ENCODE measurements at places on chromosomes 2 and 18. TPM values are rescaled to one million over a fixed set of nuclear protein-coding genes. Genes with fewer than 3 reads are reported as not detected.

The COL3A1 gene
- 29.0 TPM for polyA plus RNA-seq

The KIAA2012 gene
- polyA plus RNA-seq: not detected

The FBXO15 gene
- not detected for polyA plus RNA-seq

The DYNC2LI1 gene
- 8.9 TPM for polyA plus RNA-seq

DNA sequence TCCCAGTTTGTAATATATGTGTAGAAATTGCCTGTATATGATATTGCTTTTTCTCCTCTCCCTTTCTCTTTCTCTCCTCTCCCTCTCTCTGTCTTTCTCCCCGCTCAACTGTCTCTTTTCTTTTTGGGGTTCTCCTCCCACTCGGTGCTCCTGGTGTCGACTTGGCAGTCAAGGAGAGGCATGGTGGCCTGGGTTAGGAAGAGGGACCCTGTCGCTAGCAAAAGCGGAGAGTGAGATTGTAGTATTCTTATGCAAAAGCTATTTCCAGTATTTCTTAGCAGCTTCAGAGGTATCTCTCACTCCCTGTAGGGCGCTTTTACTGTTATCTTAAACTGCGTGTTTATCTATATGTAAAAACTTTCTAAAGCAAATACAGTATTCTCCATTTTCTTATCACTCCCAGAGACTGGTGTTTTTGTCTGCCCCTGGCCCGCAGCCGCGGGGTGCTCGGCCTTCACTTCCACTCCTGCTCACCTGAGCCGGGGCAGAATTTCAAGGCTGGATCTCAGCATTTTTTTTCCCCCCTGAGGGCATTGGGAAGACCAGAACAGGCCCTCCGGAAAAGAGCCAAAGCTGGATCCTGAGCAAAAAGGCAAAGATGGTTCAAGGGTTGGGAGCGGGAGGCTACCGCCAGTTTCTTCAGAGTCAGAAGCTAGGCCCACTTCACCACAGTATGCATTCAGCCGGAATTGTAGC, 4.3 kb downstream of the SIX3 start:
- no peak for DNase-seq

GRCh38 chr18:48022021-48022420, 91.6 kb upstream of the SMAD2 start:
- no peak for DNase-seq

DNA sequence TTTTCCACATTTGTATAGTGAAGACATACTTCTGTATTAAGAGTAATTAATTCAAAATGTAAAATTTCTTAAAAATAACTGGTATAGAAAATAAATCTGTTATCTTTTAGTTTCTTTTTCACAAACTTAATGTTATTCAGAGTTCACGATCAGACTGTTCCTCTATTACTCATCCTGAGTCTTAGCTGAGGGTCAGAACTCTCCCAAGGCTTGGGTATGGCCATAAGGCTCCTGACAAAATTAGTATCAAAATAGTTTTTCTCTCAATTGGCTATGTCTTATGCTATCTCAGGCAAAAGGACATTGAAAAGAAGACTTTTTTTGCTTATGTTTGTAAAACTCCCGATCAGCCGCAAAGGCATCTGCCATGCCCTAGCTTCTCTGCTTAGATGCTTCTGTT, 56.1 kb upstream of the NAB1 start:
- no peak for DNase-seq

- DNase-seq: no peak
Observed at GRCh38 chr2:145690183-145690778, 1170.4 kb upstream of the ZEB2 start.

DNA sequence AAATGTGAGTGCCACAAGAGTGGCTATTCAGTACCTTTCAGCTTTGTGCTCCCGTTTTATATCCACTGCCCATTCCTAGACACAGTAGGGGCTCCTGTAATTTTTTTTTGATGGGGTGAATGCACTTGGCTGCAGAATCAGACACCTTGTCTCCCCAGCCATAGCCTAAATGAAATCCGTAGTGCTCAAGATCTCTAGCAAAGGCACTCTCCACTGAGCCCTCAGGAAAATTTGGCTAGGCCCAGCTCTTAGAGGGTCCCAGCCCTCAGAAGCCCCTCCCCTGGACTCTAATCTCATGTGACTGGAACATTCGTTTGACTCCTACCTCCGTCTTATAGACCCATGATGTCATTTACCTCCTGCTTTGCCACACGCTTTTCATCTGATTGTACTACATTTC, 323.9 kb downstream of the SMAD2 start:
- no peak for DNase-seq

GRCh38 chr18:3074087-3074486, 61.1 kb upstream of the LPIN2 start:
- no peak for DNase-seq

DNA sequence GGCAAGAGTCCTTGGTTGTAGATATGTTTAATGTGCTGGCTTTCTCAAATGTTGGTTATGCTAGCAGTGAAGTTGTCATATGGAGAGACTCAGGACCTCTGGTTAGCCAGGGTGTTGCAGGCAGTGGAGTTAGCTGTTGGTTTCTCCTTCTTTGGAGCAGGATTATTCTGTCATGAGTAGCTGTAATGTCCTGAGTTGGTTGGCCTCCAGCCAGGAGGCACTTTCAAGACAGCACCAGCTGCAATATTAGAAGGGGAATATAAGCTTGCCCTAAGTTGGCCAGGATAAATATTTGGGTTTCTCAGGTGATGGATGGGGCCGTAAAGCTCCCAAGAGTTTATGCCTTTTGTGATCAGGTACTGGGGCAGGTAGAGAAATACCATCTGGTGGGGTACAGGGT, 65.5 kb downstream of the MSTN start:
- DNase-seq: no peak

- DNase-seq: no peak
Observed at GRCh38 chr18:44579028-44579702, 101.5 kb upstream of the SETBP1 start.

GRCh38 chr18:32056613-32057358, 34.9 kb upstream of the RNF138 start:
- DNase-seq: no peak

DNA sequence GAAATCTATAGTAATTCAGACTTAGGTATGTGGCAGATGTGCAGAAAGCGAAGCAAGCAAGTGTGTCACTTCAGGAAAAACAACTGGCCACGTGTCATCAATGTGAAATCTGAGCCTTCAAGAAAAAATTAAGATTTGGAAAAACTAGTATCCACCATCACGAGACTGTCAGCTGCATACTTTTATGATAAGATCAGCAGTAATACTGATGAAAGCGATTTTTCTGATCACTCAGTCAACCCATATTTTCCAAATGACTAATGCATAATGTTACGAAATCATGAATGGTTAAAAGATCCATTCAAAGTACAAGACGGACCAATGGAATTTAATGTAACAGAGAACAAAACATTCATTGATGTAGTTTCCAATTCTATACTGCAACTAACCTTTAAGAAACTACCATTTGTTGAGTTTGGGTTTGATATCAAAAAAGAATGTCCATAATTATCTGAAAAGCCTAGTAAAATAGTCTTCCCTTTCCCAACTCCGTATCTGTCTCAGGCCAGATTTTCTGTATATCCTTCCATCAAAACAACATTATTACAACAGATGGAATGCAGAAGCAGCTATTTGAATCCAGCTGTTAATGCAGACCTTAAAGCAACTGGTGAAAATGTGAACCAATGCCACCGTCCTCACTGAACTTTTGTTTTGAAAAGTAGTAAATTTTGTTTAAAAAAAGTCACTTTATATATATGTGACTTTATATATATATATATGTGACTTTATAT, 17.0 kb upstream of the BCL2 start:
- DNase-seq: no peak

DNA sequence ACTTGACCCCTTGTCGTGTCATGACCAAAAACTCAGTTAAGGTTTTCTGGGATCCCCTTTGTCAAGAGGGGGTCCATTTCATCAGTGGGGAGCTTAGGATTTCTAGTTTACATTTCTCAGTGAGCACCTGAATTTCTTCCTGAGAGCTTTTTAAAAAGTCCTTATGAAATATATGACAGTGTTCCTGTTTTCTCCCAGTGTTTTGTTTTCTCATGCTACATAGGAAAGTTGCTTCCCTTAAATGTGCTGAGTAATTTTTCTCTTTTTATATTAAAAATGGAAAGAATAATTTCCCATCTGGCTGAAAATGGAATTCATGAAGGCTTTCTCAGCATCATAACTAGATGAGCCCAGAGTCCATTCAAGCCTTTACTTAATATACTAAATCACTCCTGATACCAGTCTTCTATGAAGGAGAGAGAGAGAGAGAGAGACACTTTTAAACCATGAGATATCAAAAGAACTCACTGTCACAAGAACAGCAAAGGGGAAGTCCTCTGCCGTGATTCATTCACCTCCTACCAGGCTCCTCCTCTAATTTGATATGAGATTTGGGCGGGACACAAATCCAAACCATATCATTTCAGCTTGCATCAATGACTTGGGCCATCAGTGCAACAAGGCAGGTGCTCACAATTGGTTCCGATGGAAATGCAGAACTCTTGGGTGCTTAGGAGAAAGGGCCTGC, 61.1 kb downstream of the XRCC5 start:
- DNase-seq: no peak

DNA sequence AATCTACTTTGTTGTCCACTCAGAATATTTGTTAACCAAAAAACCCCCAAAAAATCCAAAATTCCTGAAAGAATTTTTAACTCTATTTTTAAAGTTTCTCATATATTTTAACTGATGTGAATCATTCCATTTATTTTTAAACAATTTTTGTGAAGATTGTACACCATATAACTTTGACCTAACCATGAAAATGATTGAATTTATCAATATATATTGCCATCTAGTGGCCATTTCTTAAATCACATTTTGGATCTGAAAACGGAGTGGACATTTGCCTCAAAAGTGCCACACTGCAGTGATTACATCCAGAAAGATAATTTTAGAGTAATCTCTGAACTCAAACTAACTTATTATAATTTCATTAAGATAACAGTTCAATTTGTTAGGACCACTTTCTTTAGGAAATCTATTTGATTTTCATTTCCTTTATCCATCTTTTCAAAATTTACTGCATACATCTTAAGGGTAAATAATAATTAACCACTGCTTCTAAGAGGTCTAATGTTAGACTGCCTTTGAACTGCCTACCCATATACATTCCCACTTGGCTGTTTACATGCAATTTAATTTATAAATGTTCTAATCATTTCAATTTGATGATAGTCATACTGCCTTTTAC, 71.1 kb downstream of the DSC3 start:
- DNase-seq: no peak

GRCh38 chr18:48947092-48947491, 3.7 kb downstream of the SMAD7 start:
- DNase-seq: no peak

DNA sequence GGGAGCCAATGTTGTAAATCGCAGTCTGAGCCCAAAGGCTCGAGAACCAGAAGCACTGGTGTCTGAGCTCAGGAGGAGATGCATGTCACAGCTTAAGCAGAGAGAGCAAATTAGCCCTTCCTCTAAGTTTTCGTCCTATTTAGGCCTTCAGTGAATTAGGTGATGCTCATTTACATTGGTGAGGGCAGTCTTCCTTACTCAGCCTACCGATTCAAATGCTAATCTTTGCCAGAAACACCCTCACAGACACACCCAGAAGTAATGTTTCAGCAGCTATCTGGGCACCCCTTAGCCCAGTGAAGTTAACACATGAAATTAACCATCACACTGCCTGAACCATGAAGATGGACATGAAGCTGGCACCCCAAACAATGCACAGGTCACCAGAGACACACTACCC, 385.1 kb downstream of the STK39 start:
- no peak for DNase-seq

GRCh38 chr2:166841152-166841551, 47.1 kb upstream of the XIRP2 start:
- no peak for DNase-seq

DNA sequence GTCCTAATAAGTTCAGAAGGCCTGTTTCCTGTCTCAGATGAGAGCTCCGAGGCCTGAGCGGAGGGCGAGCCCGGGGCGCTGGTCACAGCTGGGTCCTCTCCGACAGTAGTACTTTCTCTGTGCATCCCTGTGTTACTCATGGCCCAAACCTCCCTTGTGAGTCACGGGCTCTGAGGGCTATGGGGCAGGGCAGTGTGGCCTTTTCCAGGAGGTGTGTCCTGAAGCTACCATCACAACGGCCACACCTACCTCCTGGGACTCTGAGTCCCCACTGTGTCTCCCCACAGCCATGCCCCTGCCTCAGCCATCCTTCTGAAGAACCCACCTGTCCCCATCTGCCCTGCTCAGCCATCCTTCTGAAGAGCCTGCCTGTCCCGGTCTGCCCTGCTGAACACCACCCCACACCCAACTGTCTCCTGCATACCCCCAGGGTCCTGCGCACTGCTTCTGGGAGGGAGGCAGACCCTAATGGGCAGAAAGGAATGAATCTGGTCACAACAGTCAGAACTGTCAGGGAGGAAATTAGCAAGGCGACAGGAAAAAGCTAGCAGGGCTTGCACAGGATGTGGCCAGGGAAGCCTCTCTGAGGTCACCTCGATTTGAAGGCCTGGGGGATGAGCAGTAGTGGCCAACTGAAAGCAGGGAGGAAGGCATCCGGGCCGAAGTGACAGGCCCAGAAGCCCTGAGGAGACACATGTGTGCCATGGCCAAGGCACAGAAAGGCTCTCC, 145.4 kb upstream of the RIOK3 start:
- no peak for DNase-seq

GRCh38 chr2:7061921-7062320, 144.7 kb downstream of the RNF144A start:
- DNase-seq: no peak

DNA sequence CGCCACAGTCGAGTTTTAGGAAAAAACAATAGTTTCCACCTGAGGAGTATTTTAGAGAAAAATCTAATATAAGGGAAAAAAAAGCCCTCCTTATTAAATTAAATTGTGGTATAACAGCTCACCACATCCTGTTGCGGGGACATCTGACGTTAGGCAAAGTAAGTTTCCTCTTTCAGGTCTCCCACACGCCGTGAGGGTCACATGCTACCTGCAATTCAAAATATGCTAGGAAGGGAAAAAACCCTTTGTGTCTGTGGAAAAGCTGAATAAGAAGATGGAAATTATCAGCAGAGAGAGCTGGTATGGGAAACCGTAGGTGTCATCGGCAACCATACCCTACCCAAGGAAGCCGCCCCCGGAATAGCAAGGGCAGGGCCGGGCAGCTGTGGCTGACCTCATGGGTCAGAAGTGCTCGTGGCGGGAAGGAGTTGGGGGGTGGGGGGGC, 128.0 kb downstream of the NFATC1 start:
- no peak for DNase-seq

All from psoas muscle (tissue), 8 donors.